NCI-H2029 treated with DMSO at 0.1 percent for 48 hours (cell line): ENCODE measurements at places on chromosomes 1 and 21.

DNA sequence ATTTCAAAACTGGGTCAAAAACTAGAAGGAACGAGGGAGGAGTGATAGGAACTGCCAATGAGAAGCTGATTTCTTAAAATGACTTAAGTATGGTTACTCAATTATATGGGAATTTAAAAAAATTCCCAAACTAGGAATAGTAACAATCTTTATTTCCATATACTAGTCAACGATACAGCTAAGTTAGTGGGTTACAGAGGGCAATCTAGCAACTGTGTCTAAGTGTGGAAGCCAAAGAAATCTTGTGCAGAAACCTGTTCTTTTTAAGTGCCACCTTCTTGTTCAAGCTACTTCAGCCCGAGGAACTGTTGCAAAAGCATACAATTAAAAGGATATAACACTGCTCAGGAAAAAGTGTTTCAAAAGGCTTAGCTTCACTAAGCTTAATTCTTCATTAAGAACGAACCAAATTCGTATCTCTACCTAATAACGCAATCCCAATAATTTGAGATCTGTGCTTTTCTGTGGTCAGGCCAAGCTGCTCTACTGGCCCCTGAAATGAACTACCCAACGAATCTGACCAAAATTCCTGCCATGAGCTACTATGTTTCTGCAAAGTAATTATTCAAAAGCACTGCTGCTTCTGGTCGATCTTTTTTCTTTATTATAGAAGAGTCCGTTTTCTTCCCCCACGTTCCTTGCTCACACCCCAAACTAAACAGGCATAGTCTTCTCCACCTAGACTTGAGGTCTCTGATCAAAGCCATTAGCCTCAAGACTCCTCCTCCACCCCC is 1.8 kb downstream of the USP24 start:
- DNase-seq, result no peak

DNA sequence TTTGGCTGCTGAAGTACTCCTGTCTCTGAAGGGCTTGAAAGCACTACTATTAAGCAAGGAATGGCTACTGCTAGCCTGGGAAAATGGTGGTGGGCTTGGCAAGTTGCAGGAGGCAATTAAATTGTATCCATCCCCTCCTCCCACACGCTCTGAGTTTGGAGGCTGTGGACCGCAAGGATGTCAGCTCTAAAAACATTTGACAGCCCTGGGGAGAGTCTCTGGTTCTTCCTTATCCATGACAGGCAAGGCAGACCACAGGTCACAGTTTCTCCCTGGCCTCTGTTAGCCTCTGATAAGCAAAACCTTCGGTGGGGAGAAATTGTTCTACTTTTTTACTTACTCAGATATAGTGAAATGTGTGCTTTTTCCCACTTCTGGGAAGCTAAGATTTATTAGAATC is 46.6 kb downstream of the S1PR1 start:
- DNase-seq, result no peak

DNA sequence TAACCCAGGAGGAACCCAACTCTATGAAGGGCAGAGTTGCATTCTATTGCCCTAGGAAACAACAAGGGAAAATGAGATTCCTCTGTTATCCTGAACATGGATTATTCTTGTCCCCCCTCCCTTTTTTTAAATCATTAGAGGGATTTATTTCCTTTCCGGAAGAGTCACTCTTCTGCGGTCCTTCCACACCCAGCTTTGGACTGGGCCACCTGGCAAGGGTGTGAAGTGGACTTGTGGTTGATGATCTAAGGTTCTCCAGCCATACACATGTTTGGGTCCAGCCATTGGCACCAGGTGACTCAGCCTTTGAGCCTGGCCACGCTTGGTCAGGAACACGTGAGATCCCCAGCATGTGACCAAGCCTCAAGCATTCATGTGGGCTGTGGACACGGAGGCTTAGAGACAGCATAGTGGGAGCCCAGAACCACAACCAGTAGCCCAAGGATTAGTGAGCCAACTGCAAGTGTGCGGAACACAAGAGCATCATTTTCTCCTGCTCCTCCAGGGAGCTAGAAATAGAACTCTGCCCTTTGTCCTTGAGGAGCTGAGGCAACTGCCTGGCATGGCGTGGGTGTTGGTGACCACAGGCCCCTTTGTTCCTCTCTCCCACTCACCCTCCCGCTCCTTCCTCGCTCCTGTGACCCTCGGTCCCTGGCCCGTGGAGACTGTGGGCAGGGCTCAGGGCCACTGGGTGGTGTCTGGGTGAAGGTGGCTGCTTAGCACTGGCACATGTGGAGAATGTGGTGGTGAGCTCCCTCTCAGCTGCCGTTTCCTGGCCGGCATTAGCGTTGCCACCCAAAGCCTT is 50.1 kb downstream of the NENF start:
- DNase-seq, result no peak

- no peak for DNase-seq
These were observed 2.2 kb downstream of the RALGPS2 start for GRCh38 chr1:178727014-178727895.

GRCh38 chr1:27026621-27027574 is 14.2 kb upstream of the TENT5B start:
- peak; percentile 93 for DNase-seq

DNA sequence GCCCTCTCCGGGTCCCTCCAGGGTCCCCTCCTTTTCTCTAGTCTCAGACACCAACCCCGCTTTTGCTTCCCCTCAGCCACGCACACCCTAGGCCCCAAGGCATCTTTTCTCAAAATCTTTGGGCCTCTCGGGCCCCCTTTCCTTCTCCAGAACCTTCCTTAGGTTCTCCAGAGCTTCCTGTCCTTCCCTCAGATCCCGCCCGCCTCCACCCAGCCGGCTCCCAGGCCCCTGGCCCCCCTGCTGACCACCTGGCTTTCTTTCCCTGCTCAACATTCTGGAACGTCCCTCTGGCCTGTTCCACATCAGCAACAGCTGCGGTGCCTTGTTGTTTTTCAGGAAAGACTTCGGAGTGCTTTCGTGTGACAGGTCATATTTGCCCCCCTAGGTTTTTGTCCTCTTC is 1.2 kb downstream of the ZDHHC18 start:
- DNase-seq, result no peak

DNA sequence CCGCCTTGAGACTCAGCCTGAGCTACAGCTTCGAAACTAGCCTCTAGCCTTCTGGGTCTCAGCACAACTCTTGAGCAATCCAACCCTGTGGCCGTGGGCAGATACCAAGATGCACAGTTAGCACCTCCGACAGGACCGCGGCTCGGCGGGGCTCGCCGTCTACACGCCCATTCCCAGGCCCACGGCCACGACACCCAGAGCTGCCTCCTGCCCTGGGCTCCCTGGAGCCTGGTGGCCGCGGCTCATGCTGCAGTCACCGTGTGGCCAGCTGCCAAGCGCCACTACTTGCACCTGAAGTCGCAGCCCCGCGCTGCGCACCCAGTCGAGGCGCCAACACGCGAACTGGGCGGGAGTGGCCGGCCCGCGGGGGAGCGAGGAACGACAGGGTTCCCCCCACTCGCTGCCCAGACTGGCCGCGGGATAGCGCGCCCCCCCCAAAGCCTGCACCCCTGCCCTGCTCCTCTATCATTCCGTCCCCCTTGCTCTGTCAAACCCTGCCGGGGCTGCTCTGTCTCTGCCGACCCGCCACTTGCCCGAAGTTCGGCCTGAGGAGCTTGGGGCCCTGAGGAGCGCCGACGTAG is 729 bp upstream of the CDCA8 start:
- peak; percentile 61 for DNase-seq

- DNase-seq, result no peak
These were observed 3.4 kb downstream of the KRTAP10-11 start for GRCh38 chr21:44649521-44650100.

DNA sequence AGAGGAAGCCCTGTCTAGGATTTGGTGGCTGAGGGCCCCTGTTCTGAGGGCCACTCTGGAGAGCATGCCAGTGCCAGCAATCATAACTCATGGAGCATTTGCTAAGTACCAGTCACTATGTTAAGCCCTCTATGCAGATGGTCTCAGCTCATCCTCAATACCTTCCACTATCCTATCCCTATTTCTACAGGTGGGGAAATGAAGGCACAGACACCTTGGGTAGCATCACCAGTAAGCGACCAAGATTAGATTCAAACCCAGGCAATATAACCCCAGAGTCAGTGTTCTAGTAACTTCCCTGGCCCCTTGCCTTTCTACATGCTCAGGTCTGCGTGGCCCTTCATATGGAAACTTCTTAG is 7.9 kb upstream of the NBPF1 start:
- no peak for DNase-seq

- DNase-seq, result no peak
These were observed 56.3 kb downstream of the GIPC2 start for GRCh38 chr1:78102082-78102481.

DNA sequence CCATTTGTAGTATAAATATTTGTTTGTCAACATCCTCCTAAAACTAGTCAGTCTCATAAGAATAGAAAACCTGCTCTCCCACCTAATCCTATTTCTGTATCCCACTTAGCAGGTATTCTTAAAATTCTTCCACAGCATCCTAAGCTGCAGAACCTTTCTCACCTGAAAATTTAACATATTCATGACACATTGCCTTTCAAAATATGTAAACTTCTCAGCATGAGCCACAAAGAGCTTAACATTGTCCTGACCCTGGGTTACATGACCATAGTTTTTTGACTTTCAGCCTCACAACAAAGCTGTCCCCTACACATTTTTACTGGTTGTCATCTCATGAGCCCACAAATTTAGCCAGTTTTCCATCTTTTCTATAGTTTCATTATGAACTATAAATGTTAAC is 712.1 kb downstream of the LTN1 start:
- no peak for DNase-seq

DNA sequence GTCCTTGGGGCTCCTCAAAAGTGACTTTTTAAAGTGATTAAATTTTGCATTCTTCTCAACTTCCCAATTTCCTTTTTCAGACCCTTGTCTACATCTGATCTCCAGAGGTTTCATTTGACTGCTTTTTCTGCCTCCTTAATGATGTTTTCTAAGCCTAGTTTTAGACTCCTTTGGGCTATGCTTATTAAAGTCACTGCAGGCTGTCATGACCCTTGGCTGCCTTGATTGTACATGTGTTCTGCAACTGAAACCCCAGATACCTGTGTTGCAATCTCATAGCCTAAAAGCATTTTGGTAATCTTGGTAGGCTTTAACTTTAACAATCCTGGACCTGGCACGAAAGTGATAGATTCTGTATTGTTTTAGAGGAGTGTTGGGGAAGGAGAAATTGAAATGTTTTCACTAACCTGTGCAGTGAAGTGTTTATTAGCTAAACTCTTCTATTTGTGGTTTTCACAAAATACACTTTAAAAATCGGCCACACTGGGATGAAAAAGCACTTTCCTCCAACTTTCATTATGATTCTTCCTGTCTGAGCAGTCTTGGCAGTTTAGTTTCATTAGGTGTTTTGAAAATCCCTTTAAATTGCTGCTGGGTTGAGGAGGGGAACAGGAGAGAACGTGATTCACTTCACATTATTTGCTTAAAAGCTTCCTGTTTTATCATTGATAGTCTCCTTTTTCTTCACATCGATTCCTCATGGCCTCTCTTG is 4.9 kb downstream of the MACO1 start:
- DNase-seq, result no peak

GRCh38 chr1:206912445-206913095 is 9.2 kb downstream of the FCMR start:
- DNase-seq, result peak; percentile 62

DNA sequence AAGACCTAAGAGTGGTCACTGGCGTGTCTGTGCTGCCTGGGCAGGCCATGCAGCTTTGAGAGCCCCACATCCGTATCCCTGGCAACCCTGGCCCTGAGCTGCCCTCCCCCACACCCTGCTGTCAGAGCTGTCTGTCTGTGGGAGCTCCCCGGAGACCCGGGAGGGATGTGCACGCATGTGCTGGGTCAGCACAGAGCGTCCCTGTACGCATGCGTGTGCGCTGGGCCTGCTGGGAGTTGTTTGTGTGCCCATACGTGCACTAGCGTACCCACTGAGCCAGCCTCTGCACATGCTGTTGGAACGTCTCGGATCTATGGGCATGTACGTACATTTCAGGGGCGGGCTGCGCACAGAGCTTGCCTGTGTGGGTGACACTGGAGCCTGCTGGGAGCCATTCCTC is 89.3 kb downstream of the EPHB2 start:
- no peak for DNase-seq

DNA sequence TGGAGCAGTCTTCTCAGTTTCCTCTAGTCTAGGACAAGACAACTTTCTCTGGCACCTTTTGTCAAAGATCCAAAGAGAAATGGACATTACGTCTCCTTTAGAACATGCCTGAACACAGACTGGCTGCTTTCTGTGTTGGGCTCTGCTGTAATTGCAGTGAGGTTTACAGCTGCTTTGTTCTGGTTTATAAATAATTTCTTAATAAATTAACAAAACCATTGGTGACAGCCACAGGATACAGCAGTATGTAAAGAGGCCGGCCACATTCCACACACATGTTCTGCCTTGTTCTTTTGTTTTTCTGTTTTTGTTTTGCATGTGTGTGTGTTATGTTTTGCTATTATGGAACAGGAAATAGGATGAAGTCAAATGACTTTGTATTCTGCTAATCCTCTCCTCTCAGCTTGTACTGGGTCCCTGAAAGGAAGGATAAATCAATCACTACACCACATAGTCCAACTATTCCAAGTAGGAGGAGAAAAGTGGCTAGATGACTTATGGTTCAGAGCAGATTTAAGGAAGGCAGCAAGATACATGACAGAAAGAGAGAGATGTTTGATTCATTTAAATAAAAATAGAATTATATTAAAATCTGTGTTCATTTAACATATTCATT is 161.5 kb upstream of the ESRRG start:
- DNase-seq, result no peak

GRCh38 chr1:26020941-26021646 is 481 bp upstream of the EXTL1 start:
- DNase-seq, result no peak

- no peak for DNase-seq
These were observed 10.3 kb downstream of the ZNF687 start for GRCh38 chr1:151292207-151293030.

- no peak for DNase-seq
These were observed 4.1 kb upstream of the CCDC24 start for GRCh38 chr1:43987159-43987902.

- DNase-seq, result peak; percentile 40
These were observed 421.2 kb upstream of the DAB1 start for GRCh38 chr1:57845041-57845440.

GRCh38 chr1:106465666-106466065 is 590.8 kb upstream of the PRMT6 start:
- DNase-seq, result no peak

DNA sequence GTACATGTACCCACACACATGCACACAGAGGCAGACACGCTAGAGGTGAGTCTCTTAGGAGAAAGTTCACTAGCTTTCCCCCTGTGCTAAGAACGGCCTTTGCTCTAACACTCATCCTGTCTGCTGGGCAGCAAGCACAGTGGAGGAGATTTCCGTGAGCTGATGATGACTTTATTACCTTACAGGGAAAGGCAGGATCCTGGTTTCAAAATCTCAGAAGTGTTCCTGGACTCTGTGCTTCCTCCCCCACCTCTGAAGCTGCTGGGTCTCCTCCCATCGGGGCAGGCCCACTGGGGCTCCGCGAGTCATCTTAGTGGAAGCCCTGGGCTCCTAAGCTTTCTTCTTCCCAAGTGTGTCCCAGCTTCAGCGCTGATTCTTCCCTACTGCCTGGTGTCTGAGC is 2.7 kb downstream of the FAM3B start:
- DNase-seq, result no peak

- no peak for DNase-seq
These were observed 1.7 kb downstream of the PIP5K1A start for GRCh38 chr1:151199873-151200581.
